ENCODE measurements at places on chromosomes 3 and 15.

DNA sequence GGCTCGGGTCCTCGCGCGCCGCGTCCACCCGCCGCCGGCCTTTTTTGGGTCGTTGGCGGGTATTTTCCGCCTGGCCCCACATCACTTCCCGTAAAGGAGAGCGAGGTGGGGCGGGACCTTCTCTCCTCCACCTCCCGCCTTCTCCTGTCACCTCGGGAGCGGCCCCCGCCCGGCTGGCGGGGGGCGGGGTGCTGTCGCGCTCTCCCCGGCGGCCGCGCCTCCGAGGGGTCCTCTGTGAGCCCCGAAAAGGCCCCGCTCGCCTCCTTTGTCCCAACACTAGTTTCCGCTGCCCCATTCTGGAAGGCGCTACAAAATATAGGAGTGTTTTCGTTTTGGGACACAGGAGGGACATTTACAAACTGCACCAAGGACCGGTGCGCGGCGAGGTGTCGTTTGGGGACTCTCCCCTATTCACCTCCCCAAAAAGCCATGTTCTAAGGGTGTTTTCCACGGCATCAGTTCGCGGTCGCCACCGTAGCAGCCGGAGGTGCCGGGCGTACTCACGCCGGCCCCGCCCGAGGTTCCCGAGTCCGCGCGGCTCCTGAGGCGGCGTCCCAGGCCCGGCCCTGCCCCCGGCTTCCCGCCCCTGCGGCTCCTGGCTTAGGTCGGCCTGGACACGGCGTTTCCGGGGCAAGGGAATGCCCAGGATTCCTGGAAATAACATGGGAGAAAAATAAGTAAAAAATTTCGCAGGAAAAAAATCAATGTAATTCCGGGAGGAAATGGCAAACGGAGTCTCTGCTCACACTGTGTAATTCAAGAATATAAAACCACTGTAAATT lies at the start of gene RAB27A:
Gene RAB27A, minus strand, starts transcription at position 68 of the 782 bp plus-strand sequence. CDS start 54,879 bp downstream, outside the sequence.
- peak; percentile 82 for DNase-seq

- no peak for DNase-seq
Observed at GRCh38 chr15:71228403-71228802, 113.1 kb downstream of the THSD4 start.

GRCh38 chr15:33679061-33679460 lies 289.2 kb upstream of the CHRM5 start:
- DNase-seq = peak; percentile 19

DNA sequence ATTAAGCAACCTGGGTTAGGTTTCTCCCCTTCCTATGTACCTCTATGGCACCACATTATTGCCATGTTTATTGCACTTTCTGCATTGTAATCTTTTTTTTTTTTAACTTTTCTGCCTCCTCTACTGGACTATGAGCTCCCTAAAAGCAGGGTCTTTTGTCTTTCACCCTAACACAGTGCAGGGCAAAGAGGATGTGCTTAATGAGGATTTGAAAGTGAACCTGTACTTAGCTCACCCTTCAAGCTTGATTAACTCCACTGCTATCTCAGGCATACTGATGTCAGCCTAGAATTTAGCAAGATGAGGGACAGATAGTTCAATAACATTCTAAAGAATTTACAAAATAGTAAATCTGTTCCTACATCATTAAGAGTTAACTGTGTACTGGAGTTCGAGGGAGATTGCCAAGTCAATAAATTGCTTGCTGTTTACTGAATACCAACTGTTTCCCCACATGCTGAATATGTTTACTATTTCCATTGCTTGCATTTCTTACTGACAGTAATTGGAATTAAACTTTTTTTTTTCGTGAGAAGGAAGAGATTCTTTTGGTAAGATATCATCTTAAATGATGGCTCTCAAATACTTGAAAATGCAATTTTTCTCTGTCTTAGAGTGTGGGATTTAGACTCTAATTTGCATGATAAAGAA lies 15.7 kb upstream of the PPARG start:
- DNase-seq = no peak

DNA sequence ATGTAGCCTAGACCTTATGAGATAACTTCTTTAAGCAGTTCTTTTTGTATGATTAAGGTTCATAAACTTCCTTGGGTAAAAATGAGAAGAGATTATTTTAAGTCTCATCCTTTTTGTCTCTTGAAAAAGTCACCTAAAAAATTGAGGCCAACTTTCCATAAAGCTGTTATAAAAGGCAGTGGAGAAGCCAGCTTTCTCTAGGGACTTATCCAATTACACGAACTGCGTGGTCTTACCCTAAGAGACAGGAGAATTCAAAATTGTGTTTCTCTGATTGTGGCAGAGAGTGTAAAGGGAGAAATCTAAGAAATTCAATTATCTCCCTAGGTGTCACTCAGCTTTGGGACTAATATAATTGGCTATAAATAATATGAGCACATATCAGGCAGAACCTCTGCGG lies 262.0 kb downstream of the SHOX2 start:
- DNase-seq = no peak

DNA sequence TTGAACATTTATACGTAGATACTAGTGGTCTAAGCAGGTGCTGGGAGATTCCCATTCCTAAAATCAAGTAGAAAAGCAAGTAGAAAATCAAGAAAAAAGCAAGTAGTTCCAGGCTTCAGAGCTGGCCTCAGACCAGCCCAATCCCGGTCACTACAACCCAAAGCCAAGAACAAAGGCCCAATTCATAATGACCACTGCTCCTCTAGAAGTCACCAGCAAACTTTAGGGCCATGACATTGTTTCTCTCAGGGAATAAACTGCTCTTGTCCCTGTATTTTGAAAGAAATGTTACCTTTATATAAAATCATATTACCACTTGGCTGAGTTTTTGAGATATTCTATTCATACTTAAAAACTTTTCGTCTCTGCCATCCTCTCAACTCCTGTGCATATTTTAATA lies 106.3 kb upstream of the IL12A start:
- DNase-seq = no peak

- DNase-seq = no peak
Observed at GRCh38 chr3:124664804-124665203, 65.4 kb upstream of the UMPS start.

GRCh38 chr3:138332472-138333073 lies 2.9 kb upstream of the NME9 start:
- DNase-seq = peak; percentile 61

- no peak for DNase-seq
Observed at GRCh38 chr3:32411442-32411841, 19.8 kb downstream of the CMTM7 start.

DNA sequence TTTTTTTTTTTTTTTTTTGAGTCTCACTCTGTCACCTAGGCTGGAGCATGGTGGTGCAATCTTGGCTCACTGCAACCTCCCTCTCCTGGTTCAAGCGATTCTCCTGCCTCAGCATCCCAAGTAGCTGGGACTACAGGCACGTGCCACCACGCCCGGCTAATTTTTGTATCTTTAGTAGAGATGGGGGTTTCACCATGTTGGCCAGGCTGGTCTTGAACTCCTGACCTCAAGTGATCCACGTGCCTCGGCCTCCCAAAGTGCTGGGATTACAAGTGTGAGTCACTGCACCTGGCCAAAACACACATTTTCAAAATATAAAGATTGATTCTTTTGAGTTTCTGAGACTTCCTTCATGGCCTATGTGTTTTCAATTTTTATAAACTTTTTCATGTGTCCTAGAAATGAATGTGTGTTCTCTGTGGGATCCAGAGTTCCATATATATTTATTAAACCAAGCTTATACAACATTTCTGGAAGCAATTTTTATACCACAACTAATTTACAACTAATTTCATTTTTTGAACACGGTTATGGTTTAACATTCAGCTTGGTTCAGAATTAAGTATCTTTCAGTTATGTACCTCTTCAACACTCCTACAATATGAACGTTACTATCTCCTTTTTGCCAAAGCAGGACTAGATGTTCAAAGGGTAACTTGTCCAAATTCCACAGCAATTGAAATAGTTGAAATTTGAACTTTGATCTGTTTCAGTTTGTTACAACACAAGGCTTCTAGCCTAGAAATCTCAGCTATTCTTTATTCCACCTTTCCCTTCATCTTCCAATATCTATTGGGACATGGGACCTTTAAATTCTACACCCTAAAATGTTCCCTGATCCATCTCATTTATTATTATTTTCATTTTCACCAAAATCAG lies 1.5 kb downstream of the ACAD11 start:
- no peak for DNase-seq

DNA sequence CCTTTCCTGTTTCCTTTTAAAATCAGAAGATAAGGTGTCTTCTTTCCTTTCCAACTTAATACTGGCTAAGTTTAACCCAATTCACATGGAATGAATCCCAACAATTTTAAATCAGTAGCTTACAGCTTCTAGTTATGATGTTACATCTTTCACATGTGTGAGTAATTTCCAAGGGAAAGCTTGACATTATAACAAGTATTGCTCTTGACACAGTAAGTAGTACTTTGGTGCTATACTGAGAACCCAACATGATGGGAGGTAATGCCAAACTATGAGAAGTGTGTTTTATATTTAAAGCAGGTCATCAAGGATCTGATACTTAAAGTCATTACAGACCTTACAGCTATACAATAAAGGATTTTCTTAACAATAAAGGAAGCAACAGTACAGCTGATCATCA lies 29.1 kb downstream of the RABL3 start:
- no peak for DNase-seq

GRCh38 chr3:178350763-178351162 lies 185.5 kb upstream of the KCNMB2 start:
- peak; percentile 34 for DNase-seq

- DNase-seq = peak; percentile 86
Observed at GRCh38 chr15:44340410-44340809, 51.9 kb downstream of the GOLM2 start.

GRCh38 chr15:42707873-42708544 lies 28.9 kb downstream of the CDAN1 start:
- no peak for DNase-seq

GRCh38 chr3:172140499-172141391 lies 101.4 kb downstream of the FNDC3B start:
- peak; percentile 95 for DNase-seq

DNA sequence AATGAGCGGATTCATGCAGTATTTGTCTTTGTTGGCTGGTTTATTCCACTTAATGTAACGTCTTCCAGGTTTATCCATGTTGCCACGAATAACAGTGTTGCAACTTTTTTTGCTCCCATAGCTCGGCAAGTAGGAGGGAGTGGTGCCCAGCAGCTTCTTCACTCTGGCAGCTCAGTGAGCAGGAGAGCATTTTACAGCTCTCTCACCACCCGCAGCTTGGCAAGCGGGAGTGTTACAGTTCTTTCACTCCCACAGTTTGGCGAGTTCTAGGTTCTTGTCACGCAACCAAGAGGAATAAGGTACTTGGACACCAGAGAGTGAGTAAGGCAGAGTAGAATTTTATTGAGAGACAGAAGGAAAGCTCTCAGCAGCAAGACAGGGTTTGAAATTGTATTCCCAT lies 935.2 kb downstream of the TBL1XR1 start:
- no peak for DNase-seq

DNA sequence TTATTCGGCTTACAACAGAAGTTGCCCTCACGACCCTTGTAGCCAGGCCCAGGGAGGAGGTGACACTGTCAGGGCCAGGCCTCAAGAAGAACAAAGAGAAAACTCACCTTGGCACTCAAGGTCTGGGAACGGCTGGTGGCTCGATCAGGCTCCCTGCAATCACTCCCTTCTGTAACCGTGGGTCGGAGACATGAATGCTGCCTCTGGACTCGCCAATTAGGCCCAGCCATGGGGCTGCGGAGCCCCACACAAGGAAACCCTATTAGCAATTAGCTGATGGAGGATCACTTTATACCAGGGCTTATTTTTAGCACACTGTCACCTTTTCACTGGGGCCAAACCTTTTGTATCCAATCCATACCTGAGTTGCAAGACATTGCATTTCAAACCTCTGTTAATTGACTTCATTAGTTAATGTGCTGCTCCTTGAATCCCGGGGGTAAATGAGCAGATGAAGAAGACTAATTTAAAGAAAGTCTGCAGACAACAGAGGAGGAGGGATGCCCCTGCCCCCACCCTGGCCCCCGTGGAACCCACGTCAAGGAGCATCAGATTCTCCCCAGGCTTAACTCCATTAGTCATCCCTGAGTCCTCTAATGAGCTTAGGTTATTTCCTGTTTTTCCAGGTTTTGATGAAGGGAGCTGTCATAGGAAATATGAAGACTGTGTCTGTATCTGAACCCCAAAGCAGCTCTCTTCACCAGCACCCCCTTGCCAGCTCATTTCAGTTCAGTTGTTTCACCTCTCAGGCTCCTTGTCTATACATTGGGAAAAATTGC lies 255.3 kb downstream of the RORA start:
- peak; percentile 77 for DNase-seq

GRCh38 chr3:71099997-71100719 lies 483.4 kb downstream of the FOXP1 start:
- DNase-seq = peak; percentile 36

GRCh38 chr15:40372981-40373380 lies 9.5 kb upstream of the KNSTRN start:
- DNase-seq = peak; percentile 40

DNA sequence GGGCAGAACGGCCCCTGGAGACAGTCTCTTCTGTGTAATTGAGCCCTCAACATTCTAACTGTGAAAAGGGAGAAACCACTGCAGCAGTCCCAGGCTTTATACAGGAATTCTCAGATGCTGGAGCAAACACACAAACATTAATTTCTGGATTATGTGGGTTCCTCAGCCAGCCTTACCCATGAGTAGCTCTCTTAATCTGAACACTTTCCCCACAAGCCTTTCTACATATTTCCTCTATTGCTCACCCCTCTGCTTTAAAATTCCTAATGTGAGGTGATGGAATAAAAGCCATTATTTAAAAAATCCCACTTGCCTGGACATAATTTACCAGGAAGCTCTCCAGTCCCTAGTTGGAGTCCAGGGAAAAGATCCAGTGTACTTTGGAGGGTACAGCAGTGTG lies 139.0 kb downstream of the CTNNB1 start:
- peak; percentile 15 for DNase-seq

DNA sequence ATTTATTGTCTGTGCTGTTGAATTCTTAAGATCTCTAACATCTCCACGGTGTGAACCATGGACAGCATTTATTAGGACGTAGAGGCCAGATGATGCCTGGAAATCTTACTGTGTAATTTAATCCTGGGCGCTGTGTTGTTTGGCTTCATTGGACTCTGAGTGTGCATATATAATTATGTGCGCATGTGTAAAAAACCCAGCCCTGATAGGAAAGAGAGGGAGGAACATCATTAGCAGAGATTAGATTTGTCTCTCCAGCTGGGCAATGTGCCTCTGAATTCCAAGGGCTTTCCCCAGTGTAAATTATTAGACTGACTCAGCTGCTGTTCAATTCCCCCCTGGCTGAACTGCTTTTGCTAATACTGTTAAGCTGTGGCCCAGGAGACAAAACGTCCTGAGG lies 39.6 kb downstream of the MAP3K13 start:
- no peak for DNase-seq

GRCh38 chr15:75666823-75667501 lies 19.2 kb downstream of the SNX33 start:
- peak; percentile 99 for DNase-seq

GRCh38 chr15:91537856-91538255 lies 315.7 kb upstream of the SLCO3A1 start:
- no peak for DNase-seq

GRCh38 chr3:9826815-9827573 lies 16.8 kb downstream of the RPUSD3 start:
- peak; percentile 42 for DNase-seq

GRCh38 chr3:62167566-62168262 lies 205.6 kb downstream of the FEZF2 start:
- DNase-seq = no peak

Data from ELR (cell line).